ENCODE measurements at places on chromosomes 3 and 15.

DNA sequence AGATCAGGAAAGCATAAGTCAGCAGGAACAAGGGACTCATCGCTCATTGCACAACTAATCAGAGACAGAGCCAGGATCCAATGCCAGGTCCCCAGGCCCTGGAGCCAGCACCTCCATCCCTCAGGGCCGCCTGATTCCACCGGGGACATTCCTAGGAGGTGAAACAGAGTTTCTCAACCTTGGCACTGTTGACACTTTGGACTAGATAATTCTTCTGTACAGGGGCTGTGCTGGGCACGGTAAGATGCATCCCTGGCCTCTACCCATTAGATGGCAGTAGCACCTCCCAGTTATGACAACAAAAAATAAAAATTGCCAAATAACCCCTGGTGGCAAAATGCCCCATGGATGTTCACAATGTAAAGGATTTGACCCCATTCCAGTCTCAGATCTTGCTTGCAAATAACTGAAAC is 127.7 kb downstream of the MTHFS start:
- DNase-seq = no peak

GRCh38 chr3:184155644-184156521 is 706 bp downstream of the DVL3 start:
- no peak for DNase-seq

- DNase-seq = no peak
Measured at GRCh38 chr3:49673121-49673714, 933 bp upstream of the APEH start.

GRCh38 chr15:39041979-39042495 is 477.4 kb upstream of the RASGRP1 start:
- DNase-seq = no peak

- no peak for DNase-seq
Measured at GRCh38 chr15:83323296-83323711, 38.8 kb upstream of the BNC1 start.

DNA sequence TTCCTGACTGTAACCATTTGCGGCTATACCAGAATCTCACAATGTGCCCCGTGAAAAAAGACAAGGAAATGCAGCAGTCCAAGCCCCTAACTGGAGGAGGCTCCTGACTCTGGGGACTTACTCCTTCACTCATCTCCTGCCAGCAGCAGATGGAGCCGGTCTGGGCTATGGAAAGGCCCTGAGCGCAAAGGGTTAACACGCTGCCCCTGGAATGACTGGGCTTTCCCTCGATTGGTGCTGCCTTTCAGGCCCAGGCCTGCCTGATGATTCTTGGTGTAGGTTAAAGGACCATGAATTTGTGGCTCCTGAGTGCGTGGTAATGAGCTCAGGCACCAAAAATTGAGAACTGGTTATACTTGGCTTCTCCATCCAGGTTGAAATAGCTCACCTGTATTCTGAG is 42.3 kb upstream of the GALNT15 start:
- DNase-seq = no peak

DNA sequence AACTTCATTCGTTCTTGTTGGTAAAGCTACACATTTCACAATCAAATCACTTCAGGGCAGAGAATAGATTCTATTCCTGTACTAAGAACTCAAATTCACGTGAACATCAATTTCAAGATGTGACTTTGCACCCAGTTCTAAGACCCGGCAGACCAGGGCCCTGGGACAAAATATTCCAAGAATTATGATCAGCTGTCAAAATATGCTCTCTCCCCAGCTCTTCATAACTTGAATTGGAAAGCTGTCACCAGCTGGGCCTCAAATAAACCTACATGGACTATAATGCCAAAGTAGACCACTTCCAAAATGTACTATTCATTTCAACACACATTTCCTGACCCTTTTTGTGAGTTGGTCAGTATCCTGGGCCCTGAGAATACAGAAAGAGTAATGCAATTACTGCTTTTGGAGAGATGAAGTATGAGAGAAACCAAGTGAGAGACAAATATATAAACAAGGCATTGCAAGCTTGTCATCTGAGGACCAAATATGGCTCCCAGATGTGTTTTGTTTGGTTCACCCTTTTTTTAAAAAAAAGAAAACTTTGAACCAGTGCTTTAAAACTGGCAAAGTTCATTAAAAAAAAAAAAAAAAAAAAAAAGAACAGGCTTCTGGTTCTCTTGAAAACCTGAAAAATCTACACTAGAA is 14.9 kb downstream of the MAGI1 start:
- DNase-seq = no peak

DNA sequence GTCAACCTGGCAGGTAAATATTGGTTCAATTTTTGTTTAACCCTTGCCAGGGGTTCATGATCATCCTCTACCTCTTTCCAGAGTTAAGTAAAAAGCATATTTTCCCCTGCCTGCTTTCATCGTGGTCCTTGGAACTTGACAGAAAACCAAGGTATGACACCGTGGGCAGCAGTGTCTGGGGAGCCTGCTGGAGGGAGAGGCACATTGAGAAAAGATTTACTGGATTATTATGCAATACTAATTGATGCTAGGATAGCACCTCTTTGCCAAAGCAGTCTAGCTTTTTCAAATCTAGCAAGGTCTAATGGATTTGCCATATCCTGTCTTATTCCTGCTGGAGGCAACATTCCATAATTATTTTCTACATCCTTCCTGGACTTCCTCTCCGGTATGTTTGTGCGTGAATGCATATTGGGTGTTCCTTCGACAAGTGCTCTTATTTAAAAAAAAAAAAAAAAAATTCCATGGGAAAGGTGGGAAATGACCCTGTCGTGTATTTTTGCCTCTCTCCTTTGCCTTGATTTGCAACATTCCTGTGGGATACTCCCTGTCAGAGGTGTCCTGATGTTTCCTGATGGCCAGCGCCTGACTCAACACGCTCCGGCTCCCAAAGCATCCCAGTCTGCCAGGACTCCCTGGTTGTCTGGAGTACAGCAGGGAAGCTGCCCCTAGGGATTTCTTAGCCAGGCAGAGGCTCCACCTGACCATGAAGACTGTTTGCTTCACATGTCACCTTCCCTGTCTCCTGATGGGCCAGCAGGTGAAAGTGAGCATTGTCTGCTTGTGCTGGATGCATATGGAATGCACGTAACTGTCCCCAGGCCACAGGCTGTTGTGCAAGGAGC is 6.3 kb downstream of the BHLHE40 start:
- no peak for DNase-seq

- no peak for DNase-seq
Measured at GRCh38 chr15:50247819-50248655, 17.5 kb downstream of the HDC start.

- DNase-seq = no peak
Measured at GRCh38 chr3:43872901-43873300, 182.2 kb downstream of the ABHD5 start.

DNA sequence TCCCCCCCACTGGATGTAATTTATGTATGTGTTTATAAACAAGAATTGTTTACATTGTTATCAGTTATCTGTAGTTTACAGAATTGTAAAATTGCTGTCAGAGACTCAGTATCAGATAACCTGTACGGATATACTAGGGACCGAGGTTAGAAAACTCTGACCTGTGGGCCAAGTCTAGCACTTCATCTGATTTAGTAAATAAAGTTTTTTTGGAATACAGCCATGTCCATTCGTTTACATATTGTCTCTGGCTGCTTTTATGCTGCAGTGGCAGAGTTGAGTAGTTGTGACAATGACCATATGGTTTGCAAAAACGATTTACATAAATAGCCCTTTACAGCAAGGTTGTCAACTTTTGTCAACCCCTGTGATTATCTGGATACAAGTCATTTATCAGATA is 52.6 kb downstream of the LRRC28 start:
- DNase-seq = no peak

GRCh38 chr3:107323723-107324122 is 53.5 kb upstream of the CCDC54 start:
- no peak for DNase-seq

GRCh38 chr3:150763122-150763840 is at the start of gene SIAH2:
Gene SIAH2, minus strand, starts transcription at chr3:150763169. Its CDS starts 320 bp downstream, at chr3:150762849.
- DNase-seq = peak; percentile 85

Data from stimulated activated CD4-positive, alpha-beta T cell treated with anti-CD3 and anti-CD28 coated beads, Interleukin-1b, Interleukin-23, amount 100 ng/mL, for 1 hour (primary cell).